ENCODE measurements at places on chromosomes 4 and X.

GRCh38 chr4:48602763-48603162 is 112.7 kb downstream of the ZAR1 start:
- DNase-seq: no peak

GRCh38 chr4:71141125-71141524 is 147.7 kb downstream of the DCK start:
- DNase-seq: no peak

GRCh38 chrX:15686818-15687685 is 22.4 kb upstream of the CLTRN start:
- DNase-seq: peak; percentile 35

GRCh38 chr4:8427761-8428287 is 12.7 kb downstream of the ACOX3 start:
- DNase-seq: no peak

Data from astrocyte of the cerebellum (primary cell).